ENCODE measurements at places on chromosomes 5 and 9.

DNA sequence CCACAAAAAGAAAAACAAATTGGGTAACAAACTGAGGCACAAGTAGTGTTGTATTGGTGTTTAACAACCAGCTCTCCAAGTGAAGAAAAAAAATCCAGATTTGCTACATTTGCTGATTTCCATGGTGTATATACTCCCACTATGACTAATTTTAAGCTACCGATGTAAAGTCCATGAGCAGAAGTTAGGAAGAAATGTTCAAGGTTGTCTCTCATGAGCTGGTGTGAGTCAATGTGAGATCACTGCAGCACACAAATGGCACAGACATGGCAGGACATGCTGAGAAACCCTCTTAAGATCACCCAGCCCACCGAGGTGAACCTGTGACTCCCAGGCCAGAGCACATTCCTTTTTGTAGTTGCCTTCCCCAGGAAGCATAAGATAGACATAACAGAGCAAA is 36.2 kb downstream of the SLC44A1 start:
- no peak for DNase-seq

DNA sequence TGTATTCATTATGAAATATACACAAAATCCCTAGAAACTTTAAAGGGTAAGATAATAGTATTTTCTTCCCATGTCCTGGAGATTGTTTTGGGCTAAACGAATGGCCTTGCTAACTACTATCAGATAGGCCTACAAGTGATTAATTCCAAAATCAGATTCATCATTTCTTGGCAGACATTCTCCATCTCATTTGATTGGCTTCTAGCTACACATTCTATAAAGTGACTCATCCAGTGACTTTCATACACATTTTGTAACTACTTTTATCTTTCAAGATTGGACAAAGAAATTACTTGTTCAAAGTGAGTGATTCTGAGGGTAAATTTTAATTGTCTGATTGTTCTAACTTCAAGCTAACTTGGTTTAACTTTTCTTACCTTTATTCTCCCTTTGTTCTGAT is 93.3 kb downstream of the RAPGEF6 start:
- DNase-seq = no peak

GRCh38 chr5:153610009-153610408 is 119.5 kb downstream of the GRIA1 start:
- DNase-seq = no peak

- DNase-seq = no peak
These were observed 564.8 kb upstream of the WWC1 start for GRCh38 chr5:167726642-167727041.

Data from adipocyte (in vitro differentiated cells).